ENCODE measurements at places on chromosomes 4 and X.

DNA sequence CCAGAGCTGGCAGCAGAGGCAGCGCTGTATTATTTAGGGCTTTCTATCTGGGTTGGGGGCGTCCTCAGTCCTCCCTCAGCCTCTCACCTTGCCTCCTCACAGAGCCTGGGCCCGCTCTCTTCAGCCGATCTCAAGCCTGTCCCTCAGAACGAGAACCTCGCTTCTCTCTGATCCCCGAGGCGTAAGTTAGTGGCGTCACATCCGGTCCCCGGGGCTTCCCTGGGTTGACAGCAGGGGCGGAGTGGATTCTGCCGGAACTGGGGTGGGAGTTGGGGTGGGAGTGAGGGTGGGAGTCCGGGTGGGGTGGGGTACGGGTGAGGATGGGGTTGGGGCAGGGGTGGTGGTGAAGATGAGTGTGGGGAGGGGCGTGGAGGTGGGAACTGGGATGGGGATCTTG is at the start of gene MAGEA10:
Gene MAGEA10, minus strand, starts transcription at position 190 of the 397 bp plus-strand sequence. CDS start 2,957 bp downstream, outside the sequence.
- DNase-seq: no peak

- no peak for DNase-seq
These were observed 728.6 kb downstream of the TRIML1 start for GRCh38 chr4:188867796-188868195.

DNA sequence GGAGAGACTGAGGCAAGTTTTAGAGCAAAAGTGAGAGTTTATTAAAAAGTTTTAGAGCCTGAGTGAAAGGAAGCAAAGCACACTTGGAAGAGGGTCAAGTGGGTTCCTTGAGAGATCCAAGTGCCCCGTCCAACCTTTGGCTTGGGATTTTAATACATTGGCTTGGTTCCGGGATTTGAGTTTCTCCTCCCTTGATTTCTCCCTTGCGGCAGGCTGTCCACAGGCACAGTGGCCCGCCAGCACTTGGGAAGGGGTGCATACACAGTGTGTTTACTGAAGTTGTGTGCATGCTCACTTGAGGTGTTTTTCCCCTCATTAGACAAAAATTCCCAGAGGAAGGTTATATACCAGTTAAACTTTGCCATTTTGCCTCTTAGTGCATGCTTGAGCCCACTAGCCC is 333.5 kb downstream of the PCDH18 start:
- DNase-seq: no peak

DNA sequence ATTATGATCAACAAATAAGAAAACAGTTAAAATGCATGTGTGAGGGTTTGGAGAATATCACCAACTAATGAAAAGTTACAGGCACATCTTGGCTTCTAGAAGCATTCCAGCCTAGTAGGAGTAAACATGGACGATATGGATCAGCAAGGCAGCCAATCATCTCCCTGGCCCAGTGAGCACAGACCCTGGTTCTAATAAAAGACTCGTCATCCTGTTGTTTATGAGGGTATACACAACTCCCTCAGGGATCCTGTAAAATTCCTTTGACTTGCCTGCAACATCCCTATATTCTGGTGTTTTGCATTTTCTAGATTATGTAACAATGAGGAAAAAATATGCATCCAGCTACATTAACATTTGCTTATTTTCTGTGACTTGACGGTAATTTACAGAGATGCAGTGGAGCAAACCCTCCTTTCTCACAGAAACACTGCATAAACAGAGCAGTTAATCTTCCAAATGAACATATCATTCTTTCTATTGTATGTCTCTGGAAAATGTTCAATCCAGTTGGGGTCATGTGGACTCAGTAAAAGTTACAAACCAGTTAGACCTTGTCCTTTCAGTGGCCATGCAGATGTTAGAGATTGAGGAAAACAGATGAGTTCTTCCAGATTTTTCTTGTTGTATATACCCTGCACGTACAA is 88.9 kb upstream of the NDP start:
- no peak for DNase-seq

- no peak for DNase-seq
These were observed 81.6 kb upstream of the FAT1 start for GRCh38 chr4:186805020-186805820.

DNA sequence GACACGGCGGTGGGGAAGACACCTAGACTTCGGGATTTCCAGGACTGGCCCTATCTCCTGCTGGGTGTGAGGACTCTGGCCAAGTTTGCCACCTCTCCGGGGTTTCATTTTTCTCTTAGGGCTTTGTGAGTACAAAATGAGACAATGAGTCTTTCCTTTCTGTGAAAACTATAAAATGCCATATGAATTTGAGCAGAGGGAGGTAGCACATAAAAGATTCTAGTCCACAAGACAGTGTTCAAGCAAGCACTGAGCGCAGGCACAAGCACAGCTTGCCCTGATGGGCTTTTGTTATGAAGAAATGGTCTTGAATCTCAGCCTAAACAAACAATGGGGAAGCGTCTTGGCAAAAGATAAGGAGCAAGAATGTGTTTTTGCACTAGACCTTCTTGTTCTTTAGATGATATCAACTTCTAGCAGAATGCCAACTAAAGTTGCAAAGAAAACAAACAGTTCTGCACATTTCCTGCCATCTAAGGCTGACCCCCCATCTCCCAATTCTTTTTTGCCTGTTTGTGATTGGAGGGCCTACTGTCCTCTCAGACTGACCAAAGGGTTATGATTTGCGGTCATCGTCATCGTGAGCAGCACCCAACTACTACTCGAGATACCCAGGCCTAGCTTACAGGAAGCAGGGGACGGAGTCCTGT is 73.0 kb upstream of the ZNF518B start:
- no peak for DNase-seq

- DNase-seq: no peak
These were observed 32.5 kb downstream of the HTRA3 start for GRCh38 chr4:8301851-8302730.

DNA sequence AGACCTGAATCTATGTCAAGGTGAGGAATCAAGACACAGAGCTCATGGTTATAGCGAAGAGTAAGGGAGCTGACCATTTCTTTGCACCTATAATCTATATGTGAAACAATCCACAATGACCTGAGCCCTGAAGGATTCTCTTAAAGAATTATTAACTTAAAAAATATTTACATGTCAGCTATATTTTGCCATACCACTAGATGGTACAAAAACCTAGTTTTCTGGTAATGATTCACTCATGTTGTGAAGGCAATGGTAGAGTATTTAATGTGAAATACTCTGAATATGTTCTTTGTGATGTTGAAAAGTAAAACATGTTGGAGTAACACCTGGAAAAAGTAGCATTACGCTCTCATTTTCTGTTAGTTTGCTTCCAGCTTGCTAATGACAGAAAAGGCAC is 40.0 kb downstream of the VGLL1 start:
- DNase-seq: no peak

GRCh38 chr4:175998782-175999181 is 66.9 kb upstream of the WDR17 start:
- DNase-seq: no peak

DNA sequence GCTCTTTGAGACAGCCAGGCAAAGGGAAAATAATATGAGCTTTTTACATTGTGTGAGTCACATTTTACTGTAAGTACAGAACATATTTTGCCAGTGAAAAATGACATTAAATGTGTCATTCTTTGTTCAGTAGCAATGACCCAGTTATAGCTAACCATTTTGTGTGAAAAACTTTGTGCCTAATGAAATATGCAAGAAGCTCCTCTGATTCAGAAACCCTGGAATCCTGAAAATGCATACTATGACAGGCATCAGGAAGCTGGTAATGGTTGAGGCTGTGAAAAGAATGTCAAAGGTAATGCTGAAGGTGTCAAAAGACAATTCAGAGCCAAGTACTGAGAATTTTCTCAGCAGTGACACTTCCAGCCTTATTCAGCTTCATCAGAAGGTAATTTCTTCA is 549.5 kb upstream of the SMIM31 start:
- DNase-seq: no peak

DNA sequence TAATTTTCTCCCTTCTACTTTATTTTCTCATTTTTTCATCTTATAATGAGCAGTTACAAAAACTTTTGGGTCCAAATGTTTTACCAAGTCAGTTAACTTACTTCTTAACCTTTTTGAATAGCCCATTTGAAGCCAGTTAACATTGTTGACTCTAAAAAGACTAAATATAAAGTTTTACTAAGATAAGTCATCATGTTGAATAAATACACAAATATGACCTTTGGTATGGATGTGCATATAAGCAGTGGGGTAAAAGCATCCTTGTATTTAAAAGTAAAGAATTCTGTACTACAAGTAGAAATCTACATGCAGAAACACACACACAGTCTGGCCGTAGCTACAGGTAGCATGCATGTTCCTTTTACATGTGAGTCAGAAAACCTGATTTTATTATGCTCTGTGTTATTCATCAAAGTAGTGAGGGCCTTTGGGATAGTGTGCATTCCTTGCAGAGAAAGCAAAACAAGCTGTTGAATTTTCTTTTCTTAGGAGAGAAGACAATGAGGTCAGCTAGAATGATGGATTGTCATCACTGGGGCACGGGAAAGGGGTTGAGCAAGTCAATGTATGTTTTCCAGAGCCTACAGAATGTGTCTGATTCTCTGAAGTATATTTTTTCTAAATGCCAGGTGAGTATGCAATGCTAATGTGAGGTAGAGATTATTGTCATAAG is 533.2 kb upstream of the AGA start:
- no peak for DNase-seq

DNA sequence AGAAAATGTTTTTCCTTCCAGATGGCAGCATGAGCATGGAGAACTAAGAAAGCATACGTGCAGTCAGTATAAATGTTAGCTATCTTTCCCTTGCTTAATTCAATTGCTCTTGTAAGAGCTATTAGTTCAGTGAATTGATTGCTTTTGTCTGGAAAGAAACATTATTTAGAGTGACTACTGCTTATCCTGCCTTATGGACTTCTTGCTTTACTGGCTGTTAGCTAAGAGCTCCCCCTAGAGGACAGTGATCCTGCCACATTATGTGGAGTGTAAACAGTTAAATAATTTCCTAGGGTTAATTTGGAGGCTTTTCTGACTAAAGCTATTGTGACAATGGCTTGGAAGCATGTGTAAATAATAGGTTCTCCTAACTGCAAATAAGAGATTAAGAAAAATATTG is 1402.4 kb downstream of the FAM133A start:
- no peak for DNase-seq
